Stimulated activated CD4-positive, alpha-beta T cell treated with anti-CD3 and anti-CD28 coated beads, Interleukin-1b, Interleukin-23, amount 100 ng/mL, for 1 hour (primary cell): ENCODE measurements at places on chromosomes 12 and 14.

GRCh38 chr14:99249389-99249788 is 22.6 kb downstream of the BCL11B start:
- DNase-seq = no peak

DNA sequence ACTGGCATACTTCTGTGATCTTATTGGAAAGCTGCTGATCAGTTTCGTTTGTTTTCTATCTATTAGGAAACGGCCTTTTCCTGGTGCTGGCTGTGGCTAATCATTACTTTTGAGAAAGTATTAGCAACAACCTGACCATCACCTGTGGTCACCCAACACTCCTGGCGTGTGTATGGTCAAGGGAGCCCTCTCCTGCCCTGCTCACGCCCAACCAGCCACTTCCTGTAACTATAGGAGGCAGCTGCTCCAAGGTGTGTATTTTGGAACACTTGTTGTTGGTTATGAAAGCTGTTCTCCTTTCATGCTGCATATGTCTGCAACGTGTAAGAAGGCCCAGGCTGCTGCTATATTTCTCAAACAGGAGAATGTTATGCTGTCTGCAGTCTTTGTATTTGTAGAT is 1582.8 kb downstream of the AACS start:
- DNase-seq = no peak

- no peak for DNase-seq
Observed at GRCh38 chr12:106071686-106072085, 67.1 kb downstream of the NUAK1 start.

GRCh38 chr12:82638324-82638723 is 48.4 kb upstream of the TMTC2 start:
- no peak for DNase-seq

GRCh38 chr12:71426300-71427047 is 13.1 kb upstream of the LGR5 start:
- no peak for DNase-seq

- DNase-seq = no peak
Observed at GRCh38 chr14:69204753-69205152, 13.5 kb downstream of the EXD2 start.

DNA sequence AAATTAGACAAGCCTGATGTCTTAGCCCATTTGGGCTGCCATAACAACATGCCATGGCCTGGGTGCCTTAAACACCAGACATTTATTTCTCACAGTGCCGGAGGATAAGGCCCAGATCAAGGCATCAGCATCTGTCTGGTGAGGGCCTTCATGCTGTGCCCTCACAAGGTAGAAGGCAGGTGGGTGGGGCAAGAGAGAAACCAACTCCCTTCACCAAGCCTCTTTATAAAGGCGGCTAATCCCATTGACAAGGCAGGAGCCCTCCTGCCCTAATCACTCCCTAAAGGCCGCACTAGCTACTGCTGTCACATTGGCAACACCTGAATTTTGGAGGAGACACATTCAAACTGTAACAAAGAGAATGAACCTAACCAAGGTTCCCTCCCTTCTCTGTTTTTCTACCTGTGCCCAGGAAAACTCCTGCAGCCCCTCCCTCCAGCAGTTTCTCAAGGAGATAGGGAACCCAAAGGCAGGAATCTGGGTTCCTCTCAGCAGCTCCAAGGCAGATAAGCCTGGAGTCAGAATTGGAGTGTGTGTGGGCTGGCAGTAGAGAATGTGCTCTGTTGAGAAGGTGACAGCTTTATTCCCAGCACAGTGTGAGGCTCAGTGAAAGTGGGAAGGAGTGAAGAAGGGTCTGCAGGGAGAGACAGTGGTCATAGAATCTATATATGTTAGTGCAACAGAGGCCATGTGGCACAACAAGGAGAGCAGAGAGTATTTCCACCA is 21.7 kb upstream of the GPATCH2L start:
- no peak for DNase-seq

DNA sequence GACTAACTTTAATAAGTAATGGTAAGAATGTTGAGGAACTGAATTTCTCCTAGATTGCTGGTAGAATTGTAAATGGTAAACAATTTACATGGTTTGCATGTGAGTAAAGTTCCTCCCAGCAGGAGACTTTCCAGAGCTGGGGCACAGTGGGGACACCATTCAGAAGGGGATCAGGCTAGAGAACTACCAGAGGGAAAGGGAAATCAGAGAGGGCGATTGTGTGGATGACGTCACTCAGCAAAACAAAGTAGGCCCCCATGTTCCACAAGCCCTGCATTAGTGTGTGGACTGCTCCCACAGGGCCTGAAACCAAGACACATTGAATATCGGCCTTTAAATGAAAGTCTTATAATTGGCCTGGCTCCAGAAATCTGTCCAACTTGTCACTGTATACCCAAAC is 9.5 kb downstream of the RNASE11 start:
- no peak for DNase-seq

DNA sequence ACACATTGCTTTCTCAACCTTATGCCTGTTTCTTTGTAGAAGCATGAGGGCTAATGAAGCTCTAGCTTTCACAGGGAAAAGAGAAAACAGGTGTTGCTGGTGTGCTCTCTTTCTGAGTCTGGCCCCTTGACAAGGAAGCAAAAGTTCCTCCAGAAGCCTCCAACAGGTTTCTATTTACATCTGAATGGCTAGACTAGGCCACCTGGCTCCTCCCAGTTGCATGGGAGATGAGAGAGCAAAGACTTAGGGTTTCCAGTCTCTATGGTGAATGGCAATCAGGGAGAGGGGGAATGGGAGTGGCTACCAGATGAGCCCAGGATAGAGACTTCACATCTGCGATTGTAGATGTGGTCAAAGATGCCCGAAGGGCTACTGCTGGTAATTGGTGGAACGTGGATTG is 138.1 kb upstream of the PLXNC1 start:
- DNase-seq = no peak

GRCh38 chr14:103770902-103771301 is 55.3 kb downstream of the ZFYVE21 start:
- no peak for DNase-seq

GRCh38 chr12:10901427-10901826 is 7.9 kb downstream of the TAS2R13 start:
- DNase-seq = no peak

DNA sequence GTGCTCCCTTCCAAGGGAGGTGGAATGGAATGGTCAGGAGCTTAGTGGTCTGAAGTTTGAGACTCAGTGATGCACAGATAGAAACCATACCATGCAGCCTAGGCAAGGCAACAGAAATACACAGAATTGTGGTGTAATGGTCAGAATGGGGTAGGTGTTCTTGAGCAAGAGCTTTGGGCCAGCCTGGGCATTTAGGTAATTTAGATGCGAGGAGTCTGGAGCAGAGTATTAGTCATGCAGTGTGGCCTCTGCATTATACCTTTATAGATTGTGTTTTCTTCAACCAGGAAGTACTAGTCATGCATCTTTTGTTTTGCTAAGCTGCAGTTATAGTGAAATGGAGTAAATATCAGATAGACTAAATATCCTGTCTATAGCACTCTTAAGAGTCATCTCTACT is 118.3 kb downstream of the DAAM1 start:
- no peak for DNase-seq

- no peak for DNase-seq
Observed at GRCh38 chr12:113772505-113773030, 193.6 kb downstream of the RBM19 start.

DNA sequence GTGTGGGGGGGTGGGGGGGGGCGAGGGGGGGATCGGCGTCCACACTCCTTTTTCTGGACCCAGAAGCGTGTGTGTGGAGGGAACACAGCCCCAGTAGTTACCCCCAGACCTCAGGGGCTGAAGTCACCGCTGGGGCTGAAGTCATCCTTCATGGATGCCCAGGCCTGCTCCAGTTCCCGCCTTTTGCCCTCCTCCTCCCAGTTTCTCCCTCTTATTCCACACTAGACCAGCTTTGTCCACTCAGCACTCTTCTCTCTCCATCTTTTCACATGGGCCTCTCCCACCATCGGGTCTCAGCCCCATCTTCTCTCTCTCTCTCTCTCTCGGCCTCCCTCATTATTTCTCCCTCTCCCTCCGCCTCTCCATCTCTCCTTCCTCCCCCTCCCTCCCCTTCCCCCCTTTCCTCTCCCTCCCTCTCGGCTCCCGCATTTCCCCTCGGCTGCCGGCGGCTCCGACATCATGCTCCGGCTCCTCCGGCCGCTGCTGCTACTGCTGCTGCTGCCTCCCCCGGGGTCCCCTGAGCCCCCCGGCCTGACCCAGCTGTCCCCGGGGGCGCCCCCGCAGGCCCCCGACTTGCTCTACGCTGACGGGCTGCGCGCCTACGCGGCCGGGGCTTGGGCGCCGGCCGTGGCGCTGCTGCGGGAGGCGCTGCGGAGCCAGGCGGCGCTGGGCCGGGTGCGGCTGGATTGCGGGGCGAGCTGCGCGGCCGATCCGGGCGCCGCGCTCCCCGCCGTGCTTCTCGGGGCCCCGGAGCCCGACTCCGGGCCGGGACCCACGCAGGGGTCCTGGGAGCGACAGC is at the start of gene P3H3:
Gene P3H3 (plus strand): TSS at position 426 of the 799 bp plus-strand sequence. CDS start 34 bp downstream, at position 460.
- DNase-seq = no peak

DNA sequence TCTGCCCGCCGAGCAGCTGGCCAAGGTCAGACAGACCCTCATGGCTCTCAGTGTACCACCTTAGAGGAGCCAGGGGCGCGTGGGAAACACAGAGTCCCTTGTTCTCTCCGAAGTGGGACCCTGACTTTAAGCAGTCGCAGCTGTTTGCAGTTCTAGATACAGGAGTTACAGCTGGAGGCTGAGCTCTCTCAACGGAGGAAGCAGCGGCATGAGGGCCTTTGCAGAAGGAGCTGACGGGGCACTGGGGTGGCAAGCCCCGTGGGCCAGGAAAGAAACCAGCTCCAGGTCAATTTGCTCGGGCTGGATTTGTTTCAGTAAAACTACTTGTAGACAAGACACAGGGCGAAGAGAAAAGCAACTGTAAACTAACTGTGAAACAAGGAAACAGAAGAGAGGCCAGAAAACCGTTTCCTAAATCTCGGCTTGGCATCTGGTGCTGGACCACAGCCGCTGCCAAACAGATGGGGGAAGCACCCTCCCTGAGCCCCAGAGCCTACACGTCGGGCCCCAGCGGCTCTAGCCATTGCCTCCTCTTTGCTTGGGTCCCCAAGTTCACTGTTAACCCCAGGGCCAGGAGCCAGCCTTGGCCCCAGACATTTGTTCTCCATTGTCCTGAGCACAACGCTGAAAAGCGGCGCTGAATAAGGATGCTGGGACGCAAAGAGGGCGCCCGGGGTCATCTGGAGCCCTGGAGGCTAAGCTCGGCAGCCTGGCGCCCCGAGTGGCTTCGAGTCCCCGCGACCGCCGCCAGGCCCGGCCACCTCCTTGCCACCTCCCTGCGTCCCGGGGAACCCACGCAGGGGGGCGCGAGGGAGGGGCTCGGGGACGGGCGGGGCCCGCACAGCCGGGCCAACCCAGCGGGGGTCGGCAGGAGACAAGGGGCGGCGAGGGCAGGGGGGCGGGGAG is 914 bp upstream of the PACS2 start:
- no peak for DNase-seq

GRCh38 chr14:64594438-64594837 is 44.7 kb downstream of the PPP1R36 start:
- DNase-seq = no peak

- DNase-seq = no peak
Observed at GRCh38 chr14:103066399-103066798, 9.1 kb upstream of the CDC42BPB start.

DNA sequence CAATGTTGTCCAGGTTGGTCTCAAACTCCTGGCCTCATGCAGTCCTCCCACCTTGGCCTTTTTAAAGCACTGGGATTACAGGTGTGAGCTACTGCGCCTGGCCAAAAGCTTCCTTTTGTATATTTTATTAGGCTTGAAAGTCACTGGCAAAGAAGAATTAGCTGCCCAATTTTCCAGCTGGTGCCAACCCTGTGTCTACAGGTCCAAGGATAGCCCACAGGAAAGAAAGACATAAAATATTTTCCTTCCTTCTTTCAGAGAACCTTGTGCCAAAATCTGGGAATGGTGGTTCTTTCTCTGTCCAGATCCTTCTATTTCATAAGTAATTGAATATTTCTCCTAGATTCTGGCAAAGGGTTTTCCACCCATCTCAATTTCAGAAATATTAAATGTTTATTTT is 84.1 kb downstream of the NUMB start:
- DNase-seq = no peak

DNA sequence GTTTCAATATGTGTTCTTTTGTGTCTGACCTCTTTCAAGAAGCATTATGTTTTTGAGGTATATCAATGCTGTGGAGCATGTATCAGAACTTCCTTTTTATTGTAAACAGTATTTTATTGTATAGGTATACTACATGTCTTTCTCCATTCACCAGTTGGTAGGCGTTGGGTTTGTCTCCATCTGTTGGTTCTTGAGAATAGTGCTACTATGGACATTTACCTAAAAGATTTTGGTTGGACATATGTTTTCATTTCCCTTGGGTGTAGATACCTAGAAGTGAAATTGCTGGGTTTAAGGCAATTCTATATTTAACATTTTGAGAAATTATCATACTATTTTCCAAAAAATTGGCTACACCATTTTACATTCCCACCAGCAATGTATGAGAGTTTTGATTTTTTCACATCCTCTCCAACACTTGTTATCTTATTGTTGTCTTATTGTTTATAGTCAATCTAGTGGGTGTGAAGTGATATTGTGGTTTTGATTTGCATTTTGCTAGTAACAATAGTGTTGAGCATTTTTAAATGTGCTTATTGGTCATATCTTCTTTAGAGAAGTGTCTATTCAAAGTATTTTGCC is 409.2 kb downstream of the IPO8 start:
- no peak for DNase-seq

- DNase-seq = no peak
Observed at GRCh38 chr12:80041692-80042091, 57.6 kb upstream of the OTOGL start.

DNA sequence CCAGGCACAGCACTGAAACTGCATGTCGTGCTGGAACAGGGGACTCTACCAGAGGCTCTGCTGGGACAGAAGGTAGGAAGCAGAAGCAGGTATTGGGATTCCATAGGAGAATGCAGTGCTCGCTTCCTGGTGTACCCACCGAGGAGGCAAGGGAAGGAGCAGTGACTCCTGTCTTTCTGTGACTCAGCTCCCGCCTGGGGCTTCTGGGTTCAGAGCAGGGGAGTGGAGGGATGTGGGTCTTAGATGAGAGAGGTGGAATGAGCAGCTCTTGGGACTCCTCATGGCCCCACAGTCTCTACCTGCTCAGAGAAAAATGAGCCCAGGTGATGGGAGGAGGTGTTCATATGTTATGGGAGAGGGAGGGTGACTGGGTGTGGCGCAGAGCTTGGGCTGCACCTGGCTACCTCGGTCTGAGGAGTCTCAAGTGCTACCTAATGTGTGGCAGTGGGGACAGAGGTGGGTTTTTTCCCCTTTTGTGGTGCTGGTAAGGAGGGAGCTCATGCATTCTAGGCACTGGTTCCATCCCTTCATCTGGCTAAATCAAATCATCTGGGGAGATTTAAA is 26.3 kb downstream of the WNT5B start:
- no peak for DNase-seq

GRCh38 chr12:51687614-51688013 is 96.6 kb downstream of the SCN8A start:
- no peak for DNase-seq

- no peak for DNase-seq
Observed at GRCh38 chr12:102903337-102904007, 13.6 kb downstream of the PAH start.

GRCh38 chr14:22656945-22657731 is 13.0 kb upstream of the OR6J1 start:
- DNase-seq = no peak
